ENCODE measurements at places on chromosomes 5 and 9. TPM values are rescaled to one million over a fixed set of nuclear protein-coding genes. Genes with fewer than 3 reads are reported as not detected.
A peak's percentile ranks its signal among the peaks of the same experiment; 100 is the strongest.

Gene SURF2
- total RNA-seq = 15.0 TPM

Gene PTPN3
- 1.6 TPM for total RNA-seq

Gene ADRA1B
- total RNA-seq = not detected

GRCh38 chr5:66209350-66209749, 65.2 kb downstream of the SREK1 start:
- peak; percentile 30 for DNase-seq

DNA sequence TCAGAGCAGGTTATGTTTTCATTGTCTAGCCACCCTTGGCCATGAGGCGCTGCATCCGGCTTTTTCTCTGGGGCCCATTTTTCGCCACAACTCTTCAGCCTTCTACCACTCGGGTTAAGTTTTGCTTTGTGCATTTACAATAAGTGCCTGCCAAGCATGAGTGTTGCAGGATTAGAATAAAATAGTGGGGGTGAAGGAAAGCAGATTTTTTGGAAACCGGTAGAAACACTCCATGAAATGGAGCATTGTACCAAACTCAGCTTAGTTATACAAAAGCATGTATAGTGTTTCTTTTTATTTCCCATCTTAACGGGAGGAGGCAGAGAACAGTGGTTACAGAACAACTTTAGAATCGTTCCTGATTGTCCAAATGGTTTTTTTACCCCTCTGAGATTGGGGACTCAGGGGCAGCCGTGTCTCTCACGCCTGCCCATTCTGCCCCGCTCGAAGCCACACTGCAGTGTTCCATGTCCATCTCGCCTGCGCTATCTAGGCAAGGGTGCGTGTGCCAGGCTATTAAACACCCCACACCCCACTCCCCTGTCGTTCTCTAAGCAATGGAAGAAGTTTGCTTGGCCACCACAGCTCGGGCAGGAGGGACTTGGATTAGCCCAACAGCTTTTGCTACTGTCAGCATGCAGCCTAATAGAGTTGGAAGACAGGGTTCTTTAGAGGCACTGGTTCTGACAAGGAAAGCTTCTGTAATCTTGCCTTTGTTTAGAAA, 268.8 kb upstream of the WWC1 start:
- no peak for DNase-seq

DNA sequence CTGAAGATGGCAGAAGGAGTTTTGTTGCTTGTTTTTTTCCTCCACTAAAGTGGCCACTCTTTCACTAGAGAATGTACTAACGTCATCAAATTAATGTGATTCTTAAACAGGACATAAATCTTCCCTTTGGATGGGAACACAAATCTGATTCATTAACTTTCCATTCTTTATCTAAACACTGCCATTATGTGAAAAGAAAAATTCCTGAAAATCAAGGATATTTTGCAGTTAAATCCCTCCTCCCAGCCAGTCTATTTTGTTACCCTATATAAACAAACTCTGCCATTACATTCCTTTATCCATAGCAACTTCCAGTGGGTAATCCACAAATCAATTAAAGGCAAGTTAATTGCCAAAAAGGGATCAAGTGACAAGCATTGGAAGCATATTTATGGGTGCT, 546.5 kb downstream of the PDE4D start:
- no peak for DNase-seq
